ENCODE measurements at places on chromosomes 6 and 20.

DNA sequence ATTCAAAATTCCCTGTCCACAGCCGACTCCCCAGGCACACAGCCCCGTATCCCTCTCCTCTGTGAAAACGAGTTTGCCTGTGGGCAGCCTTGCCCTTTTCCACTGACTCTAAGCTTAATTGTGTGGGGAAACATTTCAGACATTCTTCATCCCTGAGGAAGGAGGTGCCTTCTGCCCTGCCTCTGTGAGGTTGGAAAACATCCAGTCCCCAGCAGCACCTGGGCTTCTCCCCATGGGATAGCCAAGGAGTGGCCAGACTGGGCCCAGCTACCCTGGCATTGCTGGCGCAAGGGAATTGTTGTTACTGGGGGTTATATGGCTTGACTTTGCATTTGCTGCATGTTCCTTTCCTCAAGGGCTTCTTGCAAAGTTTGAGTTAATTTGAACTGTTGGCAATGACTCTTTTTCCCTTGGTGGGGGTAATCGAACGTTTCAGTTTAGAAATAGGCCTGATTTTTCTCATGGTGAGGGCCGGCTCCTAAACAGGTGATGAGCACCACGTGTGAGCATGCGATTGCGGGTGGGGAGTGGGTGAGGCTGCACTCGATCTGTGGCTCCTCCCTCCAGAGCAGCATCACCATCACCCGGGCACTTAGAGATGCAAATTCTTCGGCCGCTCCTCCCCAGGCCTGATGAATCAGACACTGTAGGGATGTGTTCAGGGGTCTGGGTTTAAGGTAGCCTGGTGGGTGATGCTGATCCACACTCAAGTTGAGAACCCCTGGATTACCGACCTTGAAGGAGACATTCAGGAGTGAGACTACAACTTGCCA, 29.9 kb downstream of the GABRR2 start:
- DNase-seq = no peak

- DNase-seq = no peak
Observed at GRCh38 chr20:64192406-64192805, 28.2 kb downstream of the MYT1 start.

GRCh38 chr6:88008831-88009231, 38.8 kb upstream of the SPACA1 start:
- DNase-seq = no peak

- no peak for DNase-seq
Observed at GRCh38 chr6:111864138-111865048, 8.9 kb downstream of the FYN start.

DNA sequence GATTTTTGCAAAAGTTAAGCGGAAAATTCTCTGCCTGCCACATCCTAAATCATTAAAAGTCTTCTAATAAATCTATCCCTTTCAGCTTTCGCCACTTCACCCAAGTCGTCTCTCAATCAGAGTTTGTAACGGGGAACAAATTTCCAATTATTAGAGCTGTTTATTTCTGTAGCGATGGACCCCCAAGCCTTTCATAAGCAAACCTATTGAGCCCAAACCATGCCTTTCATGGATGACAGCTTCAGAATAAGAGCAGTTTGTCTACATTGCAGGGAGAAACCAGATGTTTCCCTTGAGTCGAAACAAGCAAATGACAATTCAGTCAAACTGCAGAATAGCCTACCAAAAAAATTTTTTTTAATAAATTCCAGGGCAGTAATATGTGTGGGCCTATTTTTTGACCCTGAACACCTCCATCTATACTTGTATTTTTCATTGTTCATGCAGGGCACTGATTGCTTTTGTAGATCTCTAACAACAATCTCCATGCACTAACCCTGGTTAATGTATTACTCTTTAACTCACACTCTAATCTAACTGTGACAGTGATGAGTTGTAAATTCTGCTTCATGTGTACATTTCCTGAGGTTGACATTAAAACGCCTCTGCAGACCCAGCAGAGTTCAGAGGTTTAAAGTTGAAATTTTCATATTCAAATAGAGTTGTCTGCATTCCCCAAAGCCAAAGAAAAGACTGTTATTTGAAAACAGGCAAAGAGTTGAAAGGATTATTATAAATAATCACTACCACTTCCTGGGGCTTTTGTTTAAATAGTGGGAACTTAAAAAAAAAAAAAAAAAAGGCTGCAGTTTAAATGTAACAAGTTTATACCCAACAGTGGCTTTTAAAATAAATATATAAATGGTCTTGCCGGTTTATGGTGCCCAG, 64.5 kb downstream of the ATP9A start:
- no peak for DNase-seq

DNA sequence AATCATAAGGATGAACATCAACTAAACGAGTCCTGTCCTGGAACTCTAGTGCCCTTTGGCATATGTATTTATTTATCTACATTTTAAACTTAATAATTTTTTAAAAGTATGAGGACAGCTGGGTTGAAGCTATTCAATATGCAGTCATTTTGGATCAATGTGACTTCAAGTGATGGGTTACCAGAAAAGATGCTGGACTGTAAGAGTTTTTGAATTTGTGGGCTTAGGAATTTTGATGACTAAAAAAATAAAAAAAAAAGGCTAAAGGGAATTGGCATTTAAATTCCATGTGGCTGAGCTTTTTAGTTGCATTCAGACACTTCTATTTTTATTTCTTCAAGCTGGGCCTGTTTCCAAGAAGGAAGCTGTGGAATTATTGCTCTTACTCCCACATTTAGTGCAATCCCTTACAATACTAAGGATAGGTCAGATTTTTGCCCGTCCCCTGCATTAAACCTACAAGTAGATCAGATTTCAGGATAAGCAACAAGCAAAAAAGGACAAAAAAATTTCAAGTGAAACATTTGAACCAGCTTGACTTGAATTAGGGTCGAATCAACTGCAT, 704.2 kb upstream of the CITED2 start:
- no peak for DNase-seq

DNA sequence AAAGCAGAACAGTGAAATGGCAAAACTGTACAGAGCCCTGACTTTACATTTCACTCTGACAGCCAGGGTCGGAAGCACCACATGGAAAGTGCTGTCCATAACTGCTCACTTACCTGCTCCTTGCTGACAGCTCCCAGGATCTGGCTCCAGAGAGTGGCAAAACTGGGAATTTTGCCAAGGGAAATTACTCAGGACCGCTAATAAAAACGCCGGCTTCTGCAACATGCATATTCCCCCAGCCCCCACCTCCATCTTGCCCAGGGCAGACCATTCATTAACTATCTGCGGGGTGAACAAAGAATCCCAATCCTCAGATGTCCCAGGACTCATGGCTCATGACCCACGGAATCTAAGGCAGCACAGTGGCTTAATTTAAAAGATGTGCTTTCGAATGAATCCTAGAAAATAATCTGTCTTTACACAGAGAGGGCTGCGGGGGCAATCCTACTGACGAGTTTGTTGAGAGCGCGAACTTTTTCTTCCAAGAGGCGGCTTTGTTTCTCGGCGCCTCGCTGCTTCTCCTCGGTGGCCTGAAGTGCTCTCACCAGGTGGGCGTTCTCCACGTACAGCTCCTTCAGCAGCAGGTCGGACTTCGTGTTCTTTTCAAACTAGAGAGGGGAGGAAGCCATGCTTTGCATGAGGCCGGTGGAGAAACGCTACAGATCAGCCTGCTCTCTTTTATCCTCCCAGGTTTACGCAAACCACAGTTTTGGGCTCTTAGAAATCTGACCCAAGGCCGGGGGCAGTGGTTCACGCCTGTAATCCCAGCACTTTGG, 45.8 kb downstream of the GINS1 start:
- peak; percentile 5 for DNase-seq

DNA sequence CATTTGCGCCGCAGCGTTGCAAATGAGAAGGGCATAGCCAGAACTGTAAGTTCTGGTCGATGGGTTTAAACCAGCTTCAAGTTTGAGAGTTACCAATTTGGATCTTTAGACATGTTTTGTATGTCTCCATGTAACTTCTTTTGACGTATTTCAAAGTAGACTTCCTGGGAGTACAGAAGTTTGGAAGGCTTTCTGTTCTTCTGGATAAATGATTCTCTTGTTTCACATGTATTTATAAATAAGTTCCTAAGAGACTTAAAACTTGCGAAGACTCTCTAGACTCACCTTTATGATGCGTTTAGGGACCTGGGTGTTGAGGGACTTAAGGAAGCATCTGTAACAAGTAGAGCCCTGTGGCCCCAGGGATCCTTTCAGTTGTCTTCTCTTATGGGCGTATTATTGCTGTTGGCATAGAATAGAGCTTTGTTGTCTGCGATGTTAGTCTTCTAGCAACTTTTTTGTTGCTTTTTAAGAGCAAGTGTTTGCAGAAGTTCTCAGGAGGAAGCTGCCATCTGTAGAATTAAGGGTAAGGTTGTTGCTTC, 1.3 kb downstream of the CDYL start:
- no peak for DNase-seq

DNA sequence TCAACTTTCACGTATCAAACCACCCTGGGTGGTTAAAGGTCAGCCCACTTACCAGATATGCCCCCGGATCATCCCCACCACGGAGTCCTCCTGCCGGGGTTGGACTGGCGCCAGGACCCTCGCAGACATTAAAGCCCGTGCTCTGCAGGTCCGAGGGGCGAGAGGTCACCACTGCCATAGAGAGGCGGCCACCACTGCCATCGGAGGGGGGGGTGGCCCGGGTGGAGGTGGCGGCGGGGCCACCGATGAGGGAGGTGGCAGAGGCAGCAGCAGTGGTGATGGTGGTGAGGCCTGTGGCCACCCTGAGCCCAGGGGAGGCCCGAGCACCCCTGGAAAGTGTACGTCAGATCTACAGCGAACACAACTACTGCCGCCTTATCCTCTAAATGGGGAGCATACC, 76.3 kb downstream of the ASXL1 start:
- no peak for DNase-seq

DNA sequence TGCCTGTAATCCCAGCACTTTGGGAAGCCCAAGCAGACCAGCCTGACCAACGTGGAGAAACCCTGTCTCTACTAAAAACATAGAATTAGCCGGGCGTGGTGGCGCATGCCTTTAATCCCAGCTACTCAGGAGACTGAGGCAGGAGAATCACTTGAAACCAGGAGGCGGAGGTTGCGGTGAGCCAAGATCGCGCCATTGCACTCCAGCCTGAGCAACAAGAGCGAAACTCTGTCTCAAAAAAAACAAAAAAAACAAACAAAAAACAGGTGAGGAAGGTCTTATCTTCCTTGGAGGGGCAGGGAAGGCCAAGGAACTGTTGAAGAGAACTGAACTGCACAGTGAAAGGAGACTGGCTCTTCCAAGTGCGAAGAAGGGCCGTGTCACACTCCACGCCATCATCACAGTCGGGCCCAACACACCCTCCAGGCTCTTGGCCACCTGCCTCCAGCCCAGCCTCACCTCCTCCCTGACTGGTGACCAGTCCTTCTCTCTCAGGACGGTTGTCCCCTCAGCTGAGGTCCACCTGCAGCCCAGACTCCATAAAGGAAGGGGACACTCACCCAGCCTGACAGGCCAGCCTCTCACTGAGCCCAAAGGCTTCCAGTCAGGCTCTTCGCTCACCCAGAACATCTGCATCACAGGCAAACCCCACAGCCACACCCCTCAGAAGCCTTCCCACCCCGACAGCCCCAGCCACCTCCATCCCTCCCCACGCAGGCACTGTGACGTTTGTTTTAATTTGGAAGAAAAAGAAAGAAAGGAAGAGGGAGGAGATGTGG, 4.1 kb downstream of the ZC3H12D start:
- no peak for DNase-seq

GRCh38 chr6:16124198-16125180, 4.4 kb upstream of the MYLIP start:
- DNase-seq = no peak

DNA sequence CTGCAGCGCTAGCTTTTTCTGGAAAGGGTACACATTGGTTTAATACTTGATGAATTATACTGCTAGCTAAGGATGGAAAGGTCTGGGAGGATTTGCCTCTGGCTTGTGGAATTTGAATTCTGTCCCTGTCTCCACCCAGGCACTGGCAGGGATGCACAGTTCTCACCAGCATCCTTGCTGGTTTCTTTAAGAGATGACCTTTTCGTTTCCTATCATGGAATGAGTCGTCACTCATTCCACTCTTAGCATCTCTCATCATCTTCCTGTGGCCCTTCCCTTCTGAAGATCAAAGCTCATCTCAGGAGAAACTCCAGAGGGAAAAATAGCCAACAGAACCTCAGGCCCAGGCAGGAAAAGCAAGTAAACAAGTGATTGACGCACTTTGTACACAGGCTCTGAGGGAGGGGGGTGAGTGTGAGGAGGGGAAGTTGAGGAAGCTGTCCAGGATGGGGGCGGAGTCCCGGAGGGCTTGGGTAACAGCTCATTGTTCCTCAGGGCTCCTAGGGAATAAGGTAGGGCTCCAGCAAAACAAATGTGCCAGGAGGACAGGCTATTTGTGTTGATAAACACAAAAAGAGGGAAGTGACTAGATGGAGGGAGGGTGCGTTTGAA, 25.7 kb upstream of the SAYSD1 start:
- no peak for DNase-seq

- no peak for DNase-seq
Observed at GRCh38 chr6:56909115-56909907, 45.6 kb upstream of the BEND6 start.

GRCh38 chr6:117344444-117345291, 79.3 kb downstream of the VGLL2 start:
- no peak for DNase-seq

GRCh38 chr6:32167761-32168262, 3.4 kb downstream of the EGFL8 start:
- DNase-seq = no peak

DNA sequence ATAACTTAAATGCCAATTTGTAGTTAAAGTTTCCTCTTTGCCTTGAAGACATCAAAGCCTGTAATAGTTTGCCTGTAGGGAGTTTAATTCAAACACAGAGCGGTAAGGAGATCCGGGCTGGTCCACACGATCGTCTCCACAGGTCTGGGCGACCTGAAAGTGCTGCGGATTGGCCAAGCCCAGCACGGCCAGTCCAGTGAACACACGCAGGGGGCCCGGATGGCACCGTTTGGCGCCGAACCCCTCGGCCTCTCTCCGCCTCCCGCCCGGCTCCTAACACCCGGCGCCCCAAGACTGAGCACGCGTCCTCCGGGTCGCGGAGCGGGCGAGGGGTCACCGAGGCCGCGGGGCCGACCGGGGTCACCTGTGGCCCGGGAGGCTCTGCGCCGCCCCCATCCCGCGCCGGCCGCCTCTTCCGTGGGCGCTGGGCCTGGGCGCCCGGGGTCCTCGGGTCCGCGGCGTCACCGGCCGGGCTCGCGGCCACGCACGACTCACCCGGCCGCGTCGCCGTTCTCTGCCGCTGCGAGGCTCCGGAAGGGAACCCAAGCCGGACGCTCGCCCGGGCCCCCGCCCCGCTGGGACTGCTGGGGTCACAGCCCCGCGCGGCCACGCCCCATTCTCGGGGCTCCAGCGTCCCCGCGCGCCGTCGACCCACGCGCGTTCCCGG, 481 bp downstream of the SERPINB6 start:
- no peak for DNase-seq

GRCh38 chr20:16530201-16530681, 43.0 kb downstream of the KIF16B start:
- no peak for DNase-seq

- peak; percentile 90 for DNase-seq
Observed at GRCh38 chr6:43702534-43703440, 15.2 kb upstream of the MRPS18A start.

GRCh38 chr6:64050590-64050989, 415.0 kb downstream of the PHF3 start:
- DNase-seq = no peak

GRCh38 chr6:111939902-111940301, 66.7 kb upstream of the FYN start:
- DNase-seq = no peak

GRCh38 chr6:16157909-16158308, 29.0 kb downstream of the MYLIP start:
- DNase-seq = peak; percentile 89
